Astrocyte (in vitro differentiated cells and primary cell): ENCODE measurements at places on chromosomes 7 and 10. TPM values are rescaled to one million over a fixed set of nuclear protein-coding genes. Genes with fewer than 3 reads are reported as not detected.

DNA sequence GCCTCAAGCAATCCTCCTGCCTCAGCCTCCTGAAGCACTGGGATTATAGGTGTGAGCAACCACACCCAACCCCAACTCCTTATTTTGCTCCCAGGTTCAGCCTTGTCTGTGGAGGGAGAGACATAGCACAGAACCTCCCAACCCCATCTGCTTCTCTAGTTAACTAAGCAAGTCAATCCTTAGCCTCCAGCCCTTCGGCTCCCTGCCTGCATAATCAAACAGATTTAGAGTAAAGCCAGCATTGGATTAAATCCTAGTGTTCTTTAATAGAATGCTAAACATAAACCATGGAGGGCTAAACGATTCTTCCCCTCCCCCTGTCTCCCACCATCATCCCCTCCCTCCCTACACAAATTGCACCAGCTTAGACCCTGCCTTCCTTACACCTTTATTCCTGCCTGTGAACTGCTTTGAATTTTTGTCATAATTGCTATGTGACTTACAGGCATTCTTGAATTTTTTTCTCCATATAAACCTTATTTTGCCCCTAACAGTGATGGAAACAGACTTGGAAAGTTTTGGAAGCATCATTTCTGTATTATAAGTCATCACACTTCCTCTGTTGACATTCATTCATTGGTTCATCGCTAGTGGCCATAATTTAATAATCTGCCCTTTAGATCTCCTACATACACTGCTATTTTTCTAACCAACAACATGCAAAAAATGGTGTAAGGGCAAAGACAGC is 72.6 kb upstream of the TOMM7 start:
- no peak overlapping the region for H3K4me3 ChIP-seq
- H3K4me1 ChIP-seq: no peaks in the 10 kb centered on the region
- H3K27ac ChIP-seq: no peak overlapping the region
- no peaks in the 10 kb centered on the region for H3K36me3 ChIP-seq
- DNase-seq: no peak

DNA sequence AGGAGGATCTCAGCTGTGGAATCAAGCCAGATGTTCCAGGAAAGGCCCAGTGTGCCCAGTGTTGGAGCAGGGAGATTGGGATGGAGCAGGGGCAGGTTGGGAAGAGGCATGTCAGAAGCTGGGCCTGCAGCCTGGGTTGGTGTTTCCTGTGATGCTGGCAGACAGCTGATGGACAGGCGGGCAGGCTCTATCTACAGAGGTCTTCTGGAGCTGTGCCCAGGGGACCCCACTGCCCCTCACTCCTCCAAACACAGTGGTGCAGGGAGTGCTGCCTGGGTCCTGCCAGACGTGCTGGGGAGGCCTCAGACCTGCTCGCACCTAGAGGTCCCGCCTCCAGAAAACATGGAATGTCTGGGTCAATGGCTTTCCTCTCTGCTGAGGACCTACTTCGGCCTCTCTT is 182.9 kb upstream of the TCERG1L start:
- H3K27me3 ChIP-seq: no peaks in the 10 kb centered on the region
- DNase-seq: no peak
- no peak overlapping the region for H3K4me3 ChIP-seq
- no peaks in the 10 kb centered on the region for H3K36me3 ChIP-seq
- H3K4me1 ChIP-seq: no peaks in the 10 kb centered on the region
- H3K27ac ChIP-seq: no peak overlapping the region

DNA sequence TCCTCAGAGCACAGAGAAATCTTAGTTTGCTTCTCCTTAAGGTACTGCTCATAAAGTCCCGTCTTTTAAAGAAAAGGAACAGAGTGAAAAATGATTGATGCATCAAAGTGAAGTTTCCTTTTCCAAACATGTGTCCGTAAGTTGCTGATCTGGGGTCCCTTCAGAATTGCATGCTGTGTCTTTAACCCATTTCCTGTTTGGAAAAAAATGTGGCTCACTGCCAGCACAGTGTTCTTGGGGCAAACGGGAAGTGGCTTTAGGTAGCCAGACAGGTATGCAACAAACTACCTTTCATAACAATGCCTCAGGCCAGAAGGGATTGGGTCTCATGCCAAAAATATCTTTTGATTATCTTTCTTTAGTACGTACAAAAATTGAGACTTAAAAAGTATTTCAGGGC is 50.9 kb downstream of the TFAM start:
- peak overlapping the region; percentile 94 for H3K27ac ChIP-seq
- H3K4me1 ChIP-seq: peaks cover 28% of the 10 kb centered on the region
- no peaks in the 10 kb centered on the region for H3K27me3 ChIP-seq
- no peaks in the 10 kb centered on the region for H3K36me3 ChIP-seq

DNA sequence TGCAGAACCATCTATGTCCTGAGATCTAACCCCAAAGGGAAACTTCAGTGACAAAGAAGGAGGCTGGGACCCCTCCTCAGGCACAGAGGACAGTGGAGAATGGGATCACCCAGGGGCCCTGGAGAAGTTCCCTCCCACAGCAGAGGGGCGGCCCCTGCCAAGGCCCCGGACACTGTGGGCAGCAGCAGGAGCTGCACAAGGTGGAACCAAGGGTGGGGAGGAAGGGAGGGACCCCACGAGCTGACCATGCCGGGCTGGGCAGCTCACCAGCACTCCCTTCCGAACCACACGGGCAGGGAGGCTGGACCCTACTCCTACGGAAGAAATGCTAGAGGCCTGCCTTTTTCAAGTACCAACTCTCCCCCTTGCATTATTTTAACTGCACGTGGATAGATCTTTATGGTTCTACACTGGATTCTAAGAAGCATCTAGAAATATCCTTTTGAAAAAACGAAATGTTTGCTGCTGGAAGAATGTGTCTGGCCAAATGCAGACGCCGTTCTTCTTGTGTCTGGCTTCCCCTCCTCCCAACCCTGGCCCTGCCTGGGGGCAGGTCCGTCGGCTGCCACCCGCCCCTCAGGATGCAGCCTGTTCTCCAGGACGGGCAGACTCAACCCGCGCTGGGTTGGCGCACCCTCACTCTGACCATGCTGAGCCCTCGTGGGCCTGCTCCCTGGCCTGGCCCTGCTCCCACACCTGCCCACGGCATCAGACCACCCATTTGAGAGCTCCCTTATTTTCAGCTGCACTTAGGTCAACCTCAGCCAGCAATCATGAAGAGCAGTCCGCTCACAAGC is 193.9 kb downstream of the TCERG1L start:
- no peaks in the 10 kb centered on the region for H3K27me3 ChIP-seq
- H3K27ac ChIP-seq: no peak overlapping the region
- H3K4me3 ChIP-seq: no peak overlapping the region
- no peak for DNase-seq

DNA sequence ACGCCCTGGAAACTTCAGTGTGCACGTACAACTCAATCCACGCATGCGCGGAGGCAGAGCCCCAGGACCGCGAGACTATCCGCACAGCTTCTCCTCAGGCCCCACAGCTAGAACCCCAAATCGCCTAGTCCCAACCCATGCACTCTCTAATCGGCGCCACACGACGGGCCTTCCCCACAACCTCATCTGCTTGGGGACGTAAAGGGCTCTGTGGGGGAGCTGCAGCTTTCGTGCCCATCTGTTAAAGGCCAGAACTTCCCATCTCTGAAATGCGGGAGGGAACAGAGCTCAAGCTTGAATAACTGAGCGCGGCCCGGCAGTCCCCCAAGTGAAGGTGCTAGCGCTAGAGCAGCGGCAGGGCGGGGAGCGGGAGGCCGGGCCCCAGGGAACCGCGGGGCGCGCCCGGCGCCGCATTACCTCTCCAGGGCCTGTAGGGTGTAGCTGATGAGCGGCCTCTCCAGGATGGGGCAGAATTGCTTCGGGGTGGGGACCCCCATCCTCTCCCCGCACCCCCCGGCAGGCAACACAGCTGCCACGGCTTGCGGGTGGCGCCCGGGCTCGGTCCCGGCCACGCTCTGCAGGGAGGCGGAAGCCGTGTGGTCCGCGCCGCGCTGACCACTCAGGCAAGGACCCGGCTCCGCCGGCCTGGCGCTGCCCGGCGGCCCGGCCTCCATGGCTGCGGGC is 547 bp downstream of the CRPPA start:
- H3K27ac ChIP-seq: peak overlapping the region; percentile 84
- H3K36me3 ChIP-seq: no peaks in the 10 kb centered on the region
- peak; percentile 78 for DNase-seq
- H3K4me3 ChIP-seq: peak overlapping the region; percentile 56
- no peaks in the 10 kb centered on the region for H3K27me3 ChIP-seq
- H3K4me1 ChIP-seq: peaks cover 35% of the 10 kb centered on the region

The CPA5 gene
- not detected in 2 replicates for total RNA-seq

- H3K36me3 ChIP-seq: no peaks in the 10 kb centered on the region
- no peak overlapping the region for H3K4me3 ChIP-seq
- H3K27me3 ChIP-seq: no peaks in the 10 kb centered on the region
- no peak for DNase-seq
Observed at GRCh38 chr10:128657548-128657947, 531.3 kb upstream of the MKI67 start.

- no peak overlapping the region for H3K4me3 ChIP-seq
- no peaks in the 10 kb centered on the region for H3K36me3 ChIP-seq
- peaks cover 34% of the 10 kb centered on the region for H3K4me1 ChIP-seq
- peak; percentile 85 for DNase-seq
Observed at GRCh38 chr7:102042016-102042656, 224.7 kb downstream of the CUX1 start.

The ASB4 gene
- total RNA-seq: not detected in 2 replicates

- H3K36me3 ChIP-seq: peaks cover 6% of the 10 kb centered on the region
- no peaks in the 10 kb centered on the region for H3K4me1 ChIP-seq
- H3K4me3 ChIP-seq: no peak overlapping the region
- no peak overlapping the region for H3K27ac ChIP-seq
Observed at GRCh38 chr7:140722254-140722653, 25.7 kb downstream of the NDUFB2 start.

DNA sequence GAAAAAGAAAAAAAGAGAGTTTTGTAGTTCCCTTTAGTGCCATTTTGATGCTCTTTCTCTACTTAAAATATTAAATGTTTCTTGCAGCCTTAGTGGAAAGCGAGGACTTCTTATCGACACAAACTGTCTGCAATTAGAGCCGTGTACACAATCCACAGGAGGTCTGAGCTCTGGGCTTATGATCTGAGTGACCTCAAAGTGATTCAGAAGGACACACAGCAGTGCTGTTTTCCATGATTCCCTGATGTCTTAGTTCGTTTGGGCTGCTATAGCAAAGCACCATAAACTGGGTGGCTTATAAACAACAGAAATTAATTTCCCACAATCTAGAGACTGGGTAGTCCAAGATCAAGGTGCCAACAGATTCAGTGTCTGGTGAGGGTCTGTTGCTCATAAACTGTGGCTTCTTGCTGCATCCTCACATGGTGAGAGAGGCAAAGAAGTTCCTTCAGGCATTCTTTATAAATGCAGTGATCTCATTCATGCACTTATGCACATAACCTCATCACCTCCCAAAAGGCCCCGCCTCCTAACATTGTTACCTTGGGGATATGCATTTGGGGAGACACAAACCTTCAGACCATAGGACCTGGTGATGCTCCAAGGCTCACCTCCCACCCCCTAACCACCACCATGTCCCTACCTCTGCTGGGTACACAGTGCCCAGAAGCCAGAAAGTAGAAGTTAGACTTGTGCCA is 204.5 kb upstream of the GHITM start:
- DNase-seq: no peak
- no peaks in the 10 kb centered on the region for H3K27me3 ChIP-seq
- H3K27ac ChIP-seq: no peak overlapping the region
- H3K4me3 ChIP-seq: no peak overlapping the region
- H3K36me3 ChIP-seq: no peaks in the 10 kb centered on the region
- H3K4me1 ChIP-seq: no peaks in the 10 kb centered on the region

GRCh38 chr7:158014976-158015375 is 572.6 kb downstream of the PTPRN2 start:
- H3K4me1 ChIP-seq: no peaks in the 10 kb centered on the region
- no peak for DNase-seq
- H3K36me3 ChIP-seq: no peaks in the 10 kb centered on the region
- H3K4me3 ChIP-seq: no peak overlapping the region
- H3K27me3 ChIP-seq: peaks cover 3% of the 10 kb centered on the region

The IL6 gene
- 2.5 and 2.7 TPM in 2 replicates for total RNA-seq

The MBL2 gene
- total RNA-seq: not detected in 2 replicates

- peak overlapping the region; percentile 96 for H3K4me3 ChIP-seq
- peaks cover 59% of the 10 kb centered on the region for H3K4me1 ChIP-seq
- H3K27ac ChIP-seq: peak overlapping the region; percentile 97
- peak; percentile 96 for DNase-seq
- H3K36me3 ChIP-seq: peaks cover 47% of the 10 kb centered on the region
Observed at GRCh38 chr10:62050893-62051433, 149.5 kb downstream of the ARID5B start.

DNA sequence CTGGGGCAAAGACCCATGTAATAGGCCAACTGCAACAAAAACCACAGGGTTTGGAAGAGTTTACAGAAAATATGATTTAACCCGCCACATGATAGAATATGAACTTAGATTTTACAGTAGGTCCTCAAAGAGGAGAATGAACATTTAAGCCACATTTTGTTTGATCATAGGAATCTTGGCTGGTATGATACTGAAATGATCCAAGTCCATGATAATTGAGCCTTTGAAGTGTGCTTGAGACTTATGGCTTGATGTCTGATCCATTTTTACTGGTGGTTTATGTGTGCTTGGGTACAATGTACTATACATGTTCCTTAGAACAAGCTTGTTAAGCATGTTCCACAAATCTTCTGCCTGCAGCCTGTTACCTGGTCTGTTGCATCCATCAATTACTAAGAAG is 41.8 kb upstream of the PDSS1 start:
- no peaks in the 10 kb centered on the region for H3K36me3 ChIP-seq
- no peak overlapping the region for H3K27ac ChIP-seq
- H3K27me3 ChIP-seq: no peaks in the 10 kb centered on the region
- DNase-seq: no peak
- no peak overlapping the region for H3K4me3 ChIP-seq

GRCh38 chr7:119783799-119784198 is 489.2 kb upstream of the KCND2 start:
- peak; percentile 35 for DNase-seq
- no peak overlapping the region for H3K4me3 ChIP-seq
- no peaks in the 10 kb centered on the region for H3K36me3 ChIP-seq
- H3K27me3 ChIP-seq: no peaks in the 10 kb centered on the region
- H3K27ac ChIP-seq: no peak overlapping the region

The TMEM196 gene
- not detected in 2 replicates for total RNA-seq

DNA sequence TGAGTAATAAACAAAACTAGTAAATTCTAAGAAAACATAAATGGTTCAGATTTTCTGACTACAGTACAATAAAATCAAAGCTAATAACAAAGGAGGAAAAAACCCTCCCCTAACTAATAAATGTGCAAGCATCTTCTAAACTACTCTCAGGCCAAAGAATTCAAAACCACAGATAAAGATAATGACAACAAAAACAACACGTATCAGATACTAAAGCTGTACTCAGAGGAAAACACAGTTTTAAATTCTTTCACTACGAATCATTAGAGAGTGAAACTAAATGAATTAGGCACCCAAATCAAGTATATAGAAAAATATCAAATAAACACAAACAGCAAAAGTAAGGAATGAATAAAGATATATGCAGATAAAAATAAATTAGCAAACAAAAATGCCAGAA is 200.9 kb downstream of the TEX36 start:
- no peaks in the 10 kb centered on the region for H3K4me1 ChIP-seq
- H3K4me3 ChIP-seq: no peak overlapping the region
- H3K36me3 ChIP-seq: no peaks in the 10 kb centered on the region
- DNase-seq: no peak
- H3K27me3 ChIP-seq: no peaks in the 10 kb centered on the region
- no peak overlapping the region for H3K27ac ChIP-seq
